Activated CD4-positive, alpha-beta T cell treated with anti-CD3 and anti-CD28 coated beads, Interleukin-2, amount 10 ng/mL, durations not matched to agents 24 days and 14 days (primary cell): ENCODE measurements at places on chromosomes 13 and 19. TPM values are rescaled to one million over a fixed set of nuclear protein-coding genes. Genes with fewer than 3 reads are reported as not detected.

DNA sequence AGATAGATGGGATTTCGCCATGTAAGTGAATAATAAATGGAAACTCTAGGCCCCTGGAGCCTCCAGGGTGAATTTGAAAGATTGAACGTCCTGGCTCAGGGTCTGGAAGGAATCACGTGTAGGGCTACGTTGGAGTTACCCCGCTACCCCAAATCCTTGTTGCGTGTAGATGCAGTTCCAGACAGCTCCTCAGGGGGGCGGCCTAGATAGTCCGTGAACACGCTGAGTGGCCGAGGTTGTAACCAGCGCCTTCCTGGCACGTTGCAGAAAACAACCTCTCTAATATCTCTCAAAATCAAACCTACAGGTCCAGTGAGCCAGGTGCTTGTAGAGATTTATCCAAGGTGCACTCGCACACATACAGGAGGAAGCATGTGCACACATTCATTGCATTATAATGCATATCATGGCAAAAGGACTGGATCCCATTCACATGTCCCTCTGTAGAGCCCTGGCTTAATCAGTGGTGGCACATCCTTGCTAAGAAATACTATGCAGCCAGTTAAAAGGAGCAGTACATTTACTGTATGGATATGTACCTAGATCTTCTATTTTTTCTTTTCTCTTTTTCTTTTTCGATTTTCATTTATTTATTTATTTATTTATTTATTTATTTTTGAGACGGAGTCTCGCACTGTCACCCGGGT lies 2.5 kb upstream of the KEAP1 start:
- peak; percentile 95 for DNase-seq

The CEACAM4 gene
- not detected in 2 replicates for total RNA-seq

GRCh38 chr13:95497381-95497807 lies 55.1 kb upstream of the CLDN10 start:
- no peak for DNase-seq

- DNase-seq = no peak
These were observed 7.4 kb downstream of the ACP5 start for GRCh38 chr19:11570039-11570462.

DNA sequence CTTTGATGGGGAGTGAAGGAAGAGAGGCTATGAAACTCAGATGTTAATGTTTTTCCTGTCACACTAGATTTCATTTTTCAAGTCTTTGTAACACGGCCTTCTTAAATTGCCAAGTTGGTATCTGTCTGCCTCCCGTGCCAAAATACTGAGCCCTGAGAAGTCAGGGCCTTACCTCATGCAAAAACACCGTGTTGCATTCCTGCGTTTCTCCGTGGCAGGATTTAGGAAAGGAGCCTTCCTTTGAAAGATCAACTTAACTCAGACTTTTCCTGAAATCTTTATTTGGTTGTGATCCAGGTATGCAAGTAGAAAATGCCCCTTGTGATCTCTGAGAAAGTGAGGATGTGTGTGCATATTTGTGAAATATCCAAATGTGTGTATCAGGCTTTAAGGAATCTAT lies 1291.0 kb upstream of the SLC10A2 start:
- DNase-seq = no peak
